Iris pigment epithelial cell (primary cell): ENCODE measurements at places on chromosomes 11 and 22.

DNA sequence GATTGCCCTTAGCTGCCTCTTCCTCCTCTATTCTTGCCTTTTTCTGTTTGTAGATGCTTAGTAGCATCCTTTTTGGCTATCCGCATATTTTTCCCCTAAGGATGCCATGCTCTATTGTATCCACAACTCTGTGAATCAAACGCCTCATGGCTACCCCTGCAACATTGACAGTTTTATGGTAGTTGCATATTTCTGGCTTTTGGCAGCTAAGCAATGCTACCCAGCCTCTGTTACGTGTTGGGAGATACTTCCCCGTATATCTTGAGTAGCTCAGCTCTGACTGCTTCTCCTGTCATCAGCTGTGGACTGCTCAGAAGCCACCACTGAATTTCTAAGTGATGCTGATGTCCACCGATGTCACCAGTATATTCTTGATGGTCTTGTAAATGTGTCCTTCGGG, 15.1 kb upstream of the SLC3A2 start:
- DNase-seq, result no peak

DNA sequence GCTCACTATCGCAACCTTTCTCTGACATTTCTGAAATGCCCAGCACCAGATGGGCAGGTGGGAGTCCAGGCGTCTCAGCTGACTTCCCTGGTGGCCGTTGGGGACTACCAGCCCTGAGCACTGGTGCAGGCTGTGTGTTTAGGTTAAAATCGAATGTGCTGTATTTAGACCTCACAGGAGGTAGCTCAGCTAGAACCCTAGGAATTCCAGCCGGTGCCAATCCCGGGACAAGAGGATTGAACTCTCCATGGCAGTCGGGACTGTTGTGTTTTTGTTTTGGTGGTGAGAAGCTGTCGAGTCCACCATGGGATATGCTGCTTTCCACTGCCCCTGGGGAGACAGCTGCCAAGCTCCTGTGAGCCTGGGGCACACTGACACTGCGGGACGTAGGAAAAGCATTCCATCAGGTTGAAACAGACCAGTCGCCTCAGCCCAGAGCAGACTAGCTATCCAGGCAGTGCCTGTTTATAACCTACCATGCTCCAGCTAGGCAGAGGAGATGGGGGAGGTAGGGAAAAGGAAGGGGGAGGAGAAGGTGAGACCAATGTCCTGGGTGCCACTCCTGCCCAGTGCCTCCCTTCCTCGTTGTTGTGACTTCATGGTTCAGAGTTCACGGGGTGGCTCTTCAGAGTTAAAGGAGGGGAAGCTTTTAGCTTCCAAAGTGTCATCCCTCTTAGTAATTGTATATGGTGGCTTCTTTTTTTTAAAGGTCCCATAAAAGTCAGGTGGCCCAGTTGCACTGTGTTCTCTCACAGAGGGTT, 53.0 kb downstream of the MICAL2 start:
- peak; percentile 70 for DNase-seq

DNA sequence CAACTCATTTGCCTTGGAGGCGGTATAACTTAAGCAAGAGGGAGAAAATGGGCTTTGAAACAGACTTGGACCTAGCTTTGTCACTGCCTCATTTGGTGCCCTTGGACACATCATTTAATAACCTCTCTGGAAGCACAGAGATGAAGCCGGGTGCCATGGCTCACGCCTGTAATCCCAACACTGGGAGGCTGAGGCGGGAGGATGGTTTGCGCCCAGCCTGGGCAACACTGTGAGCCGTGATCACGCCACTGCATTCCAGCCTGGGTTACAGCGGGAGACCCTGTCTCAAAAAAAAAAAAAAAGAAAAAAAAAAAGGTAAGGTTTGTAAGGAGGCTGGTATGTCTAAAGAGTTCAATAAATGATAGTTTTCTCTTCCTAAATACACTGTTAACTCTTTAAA, 806 bp downstream of the COA4 start:
- no peak for DNase-seq

GRCh38 chr11:32375826-32376225, 59.5 kb downstream of the WT1 start:
- DNase-seq, result no peak

- no peak for DNase-seq
These were observed 992 bp downstream of the LRFN4 start for GRCh38 chr11:66857927-66858185.
